ENCODE measurements at places on chromosomes 2 and 18.
A peak's percentile ranks its signal among the peaks of the same experiment; 100 is the strongest.

DNA sequence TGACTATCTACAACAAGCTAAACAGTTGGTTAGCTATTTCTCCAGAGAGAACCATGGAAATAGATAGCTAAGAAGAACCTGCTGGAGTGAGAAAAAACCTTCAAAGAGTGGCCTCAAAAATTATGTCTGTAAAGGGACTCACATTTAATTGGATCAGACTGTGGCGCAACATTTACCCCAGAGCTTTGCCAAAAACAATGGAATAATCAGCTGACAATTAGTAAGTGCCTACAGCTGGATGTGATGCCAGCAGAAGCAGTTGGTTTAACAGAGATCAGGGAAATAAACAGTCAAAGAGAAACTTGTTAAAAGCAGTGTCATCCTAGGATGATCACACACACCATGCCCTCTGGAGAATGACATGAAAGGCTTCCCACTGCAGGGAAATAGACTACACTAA, 310.7 kb downstream of the CLIP4 start:
- no peak for DNase-seq

- DNase-seq = no peak
These were observed 6.0 kb downstream of the REEP1 start for GRCh38 chr2:86331384-86331783.

DNA sequence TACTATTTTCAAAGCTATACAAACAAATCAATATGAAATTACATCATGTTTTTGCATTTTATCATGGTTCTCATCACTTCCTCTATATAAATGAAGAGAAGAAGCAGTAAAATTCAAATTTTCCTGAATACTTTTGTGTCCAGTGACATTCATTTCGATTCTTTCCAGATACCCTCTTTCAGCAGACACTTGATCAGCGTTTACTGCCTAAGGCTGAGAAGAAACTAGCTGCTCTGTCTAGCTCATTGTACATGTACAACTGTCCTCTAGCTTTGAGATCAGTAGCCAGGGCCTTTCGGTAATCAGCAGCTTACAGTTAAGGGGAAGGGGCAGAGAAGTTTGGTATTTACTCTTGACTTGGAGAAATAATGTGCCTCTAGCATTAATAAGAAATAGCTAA, 4.8 kb downstream of the VRK2 start:
- no peak for DNase-seq

DNA sequence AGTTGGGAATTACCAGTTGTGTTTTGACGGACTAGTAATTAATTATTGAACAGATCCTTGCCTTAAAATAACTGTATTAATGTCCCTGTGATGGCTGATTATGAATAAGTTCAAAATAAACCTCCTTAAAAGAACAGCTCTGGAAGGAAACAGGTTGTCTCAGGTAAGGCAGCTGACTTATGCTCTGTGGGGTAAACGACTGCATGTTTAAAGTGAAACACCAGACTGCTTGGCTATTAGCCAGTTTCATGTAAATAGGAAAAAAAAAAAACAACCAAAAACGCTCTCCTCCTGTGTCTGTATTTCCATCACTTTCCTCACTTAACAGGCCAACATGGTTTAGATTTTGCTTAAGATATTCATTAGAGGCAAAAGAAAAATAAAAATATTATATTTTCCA, 243.6 kb downstream of the TMEM182 start:
- DNase-seq = no peak

GRCh38 chr2:156526950-156527636, 90.9 kb downstream of the GPD2 start:
- no peak for DNase-seq

DNA sequence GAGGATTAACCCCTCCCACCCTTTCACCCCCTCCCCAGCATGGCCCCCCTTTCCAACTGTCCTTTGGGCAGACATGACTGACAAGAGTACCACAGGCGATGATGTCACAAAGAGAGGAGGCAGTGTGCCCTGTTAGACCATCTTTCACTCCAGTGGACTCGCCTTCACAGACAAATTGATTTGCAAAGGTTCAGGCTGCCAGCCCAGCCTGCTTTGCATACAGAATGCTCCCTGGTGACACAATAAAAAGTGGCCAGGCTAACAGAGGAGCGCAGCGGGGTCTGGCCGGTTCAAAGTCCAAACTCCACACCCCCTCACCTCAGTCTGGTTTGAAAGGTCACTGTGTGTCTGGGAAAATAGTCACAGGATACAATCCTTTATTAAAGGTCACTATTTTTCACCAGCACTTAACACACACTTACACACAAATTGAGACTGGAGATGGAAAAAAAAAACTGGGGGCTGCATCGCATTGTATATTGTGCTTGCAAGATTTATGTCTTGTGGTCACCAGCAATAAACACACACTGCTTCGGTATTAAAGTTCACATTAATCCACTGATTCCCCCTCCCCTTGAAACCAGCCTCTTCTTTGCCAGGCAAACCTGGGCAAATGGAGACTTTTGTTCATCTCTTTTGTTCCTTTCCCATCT, 236.9 kb downstream of the BCL11A start:
- DNase-seq = no peak

DNA sequence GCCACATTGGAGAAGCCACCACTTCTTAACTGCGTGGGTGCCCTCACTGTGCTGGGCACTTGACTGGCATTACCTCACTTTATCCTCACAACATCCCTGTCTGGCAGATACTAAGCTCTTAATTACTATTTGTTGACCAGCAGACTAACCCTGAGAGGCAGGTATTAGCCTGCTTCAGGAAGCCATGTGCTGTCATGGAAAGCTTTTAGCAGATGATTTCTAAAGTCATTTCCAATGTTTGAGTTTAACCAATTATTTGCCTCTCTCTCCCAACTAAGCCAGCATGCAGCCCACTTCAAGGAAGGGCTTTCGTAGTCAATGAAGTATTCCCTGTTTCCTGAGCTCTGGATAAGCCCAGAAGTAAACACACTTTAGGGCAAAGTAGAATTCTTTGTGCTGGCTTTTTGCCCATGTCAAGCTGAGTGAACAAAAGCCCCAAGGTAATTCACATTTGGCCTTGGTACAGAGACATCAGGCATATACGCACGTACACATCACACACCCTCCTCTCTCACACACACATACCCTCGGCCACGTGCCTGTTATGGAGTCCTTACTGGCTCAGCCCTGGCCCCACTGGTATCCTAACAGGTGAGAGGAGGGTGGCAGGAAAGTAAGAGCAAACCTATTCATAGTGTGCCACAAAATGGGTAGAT, 108.6 kb downstream of the C1D start:
- DNase-seq = peak; percentile 26

DNA sequence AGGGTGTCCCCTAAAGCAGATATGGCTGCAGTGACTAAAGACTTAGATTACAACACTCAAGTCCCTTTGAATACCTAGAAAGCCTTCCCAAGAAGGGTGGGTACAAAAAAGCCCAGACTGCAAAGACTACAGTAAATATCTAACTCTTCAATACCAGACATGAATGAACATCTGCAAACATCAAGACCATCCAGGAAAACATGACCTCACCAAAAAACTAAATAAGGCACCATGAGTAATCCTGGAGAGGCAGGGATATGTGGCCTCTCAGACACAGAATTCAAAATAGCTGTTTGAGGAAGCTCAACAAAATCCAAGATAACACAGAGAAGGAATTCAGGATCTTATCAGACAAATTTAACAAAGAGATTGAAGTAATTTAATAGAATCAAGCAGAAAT, 138.2 kb upstream of the OTOS start:
- DNase-seq = no peak

DNA sequence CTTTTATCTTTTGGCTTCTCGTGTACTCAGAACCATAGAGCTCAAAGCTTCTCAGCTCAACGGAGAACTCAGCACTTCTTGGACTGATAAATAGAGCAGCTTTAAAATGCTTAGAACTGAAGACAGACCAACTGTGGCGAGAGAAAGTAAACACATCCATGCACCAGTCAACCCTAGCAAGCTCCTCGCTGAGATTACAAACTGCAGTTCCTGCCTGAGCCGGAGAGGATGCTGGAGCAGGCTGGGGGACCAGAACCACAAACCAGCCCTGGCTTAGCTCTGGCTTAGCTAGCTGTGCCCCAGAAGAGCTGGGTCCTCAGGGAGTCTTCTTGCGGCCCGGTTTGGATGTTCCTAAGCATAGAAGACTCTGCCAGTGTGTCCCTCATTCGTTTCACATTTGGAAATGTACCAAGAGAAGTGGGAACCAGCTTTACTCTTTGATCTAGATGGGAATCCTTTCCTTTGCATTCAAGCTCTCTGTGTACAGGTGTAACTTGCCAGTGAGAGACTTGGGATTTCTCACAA, 5.6 kb downstream of the PAX8 start:
- DNase-seq = no peak

DNA sequence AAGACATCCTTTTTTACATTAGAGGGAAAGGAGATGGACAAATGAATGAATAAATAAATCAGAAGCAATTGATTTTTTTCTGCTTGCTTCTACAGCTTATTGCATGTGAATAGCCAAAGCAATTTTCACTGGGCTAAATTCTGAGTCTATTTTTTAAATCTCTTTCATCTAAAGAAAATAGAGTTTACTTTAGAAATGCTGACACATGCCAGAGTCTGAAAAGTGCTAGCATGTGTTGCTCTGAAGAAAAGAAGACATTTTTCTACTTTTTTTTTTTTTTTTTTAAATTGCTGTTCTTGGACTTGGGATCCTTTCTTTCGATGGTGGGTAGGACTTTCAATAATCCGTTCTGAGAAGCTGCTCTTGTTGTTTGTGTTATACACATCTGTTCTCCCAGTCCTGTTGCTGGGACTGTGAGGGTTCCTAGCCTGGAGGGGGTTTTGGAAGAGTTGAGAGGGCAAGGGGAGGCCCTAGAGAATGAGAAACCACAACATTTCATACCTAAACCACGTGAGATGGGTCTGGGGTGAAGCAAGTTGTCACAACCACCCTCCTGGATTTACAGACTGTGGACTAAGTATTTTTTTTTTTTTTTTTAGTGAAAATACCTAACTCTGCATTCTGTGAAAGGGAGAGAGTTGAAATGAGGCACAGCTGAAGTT, 193.5 kb downstream of the PRKCE start:
- no peak for DNase-seq

DNA sequence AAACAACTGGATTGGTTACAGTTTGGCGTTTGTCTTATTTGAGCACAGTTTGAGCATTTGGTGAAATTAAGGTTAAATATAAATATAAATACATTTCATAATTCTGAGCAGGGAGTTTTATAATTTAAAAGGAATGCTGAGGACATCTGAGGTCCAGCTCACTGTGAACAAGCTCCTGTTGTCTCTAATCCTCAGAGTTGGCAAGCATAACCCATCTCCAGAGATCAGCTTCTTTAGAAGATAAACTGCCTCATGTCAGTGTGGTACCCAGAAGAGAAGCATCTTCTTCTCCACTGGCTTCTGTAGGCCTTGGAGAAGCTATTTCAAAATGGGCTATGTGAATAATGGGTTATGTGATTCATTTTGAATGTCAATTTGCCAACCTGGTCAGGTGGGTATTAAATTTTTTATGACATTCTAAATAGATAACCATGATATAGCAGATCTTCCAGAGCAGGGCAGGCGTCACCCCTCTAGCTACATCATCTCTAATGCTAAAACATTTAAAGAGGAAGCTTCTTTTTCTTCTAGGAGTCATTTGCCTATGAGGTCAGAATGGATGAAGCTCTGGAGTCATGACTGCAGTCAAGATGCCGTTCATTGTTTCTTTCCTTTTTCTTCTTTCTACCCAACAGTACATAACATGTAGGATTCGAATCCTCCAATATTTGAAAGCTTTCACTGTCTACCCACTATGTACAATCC, 324.0 kb downstream of the RNF144A start:
- DNase-seq = no peak

GRCh38 chr2:27211241-27211942, 449 bp upstream of the ATRAID start:
- no peak for DNase-seq

GRCh38 chr2:241226723-241227572, 38.5 kb downstream of the ANO7 start:
- no peak for DNase-seq

DNA sequence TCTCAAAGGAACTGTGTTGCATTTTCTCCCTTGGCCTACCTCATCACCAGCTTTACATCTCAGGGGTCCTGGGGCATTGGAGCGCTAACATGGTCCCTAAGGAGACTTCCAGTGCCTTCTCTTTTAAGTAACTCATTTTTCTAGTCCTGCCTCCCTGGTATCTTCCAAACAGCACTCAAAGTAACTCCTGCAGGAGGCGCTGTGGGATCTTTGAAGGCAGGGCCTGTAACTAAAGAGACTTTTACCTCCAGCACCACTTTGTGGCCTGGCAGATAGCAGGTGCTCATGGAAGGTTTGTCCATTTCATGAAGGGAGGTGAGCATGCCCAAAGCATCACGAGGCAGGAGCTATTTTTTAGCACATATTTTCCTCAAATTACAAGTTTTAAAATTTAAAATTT, 411.0 kb upstream of the GYPC start:
- DNase-seq = peak; percentile 29

DNA sequence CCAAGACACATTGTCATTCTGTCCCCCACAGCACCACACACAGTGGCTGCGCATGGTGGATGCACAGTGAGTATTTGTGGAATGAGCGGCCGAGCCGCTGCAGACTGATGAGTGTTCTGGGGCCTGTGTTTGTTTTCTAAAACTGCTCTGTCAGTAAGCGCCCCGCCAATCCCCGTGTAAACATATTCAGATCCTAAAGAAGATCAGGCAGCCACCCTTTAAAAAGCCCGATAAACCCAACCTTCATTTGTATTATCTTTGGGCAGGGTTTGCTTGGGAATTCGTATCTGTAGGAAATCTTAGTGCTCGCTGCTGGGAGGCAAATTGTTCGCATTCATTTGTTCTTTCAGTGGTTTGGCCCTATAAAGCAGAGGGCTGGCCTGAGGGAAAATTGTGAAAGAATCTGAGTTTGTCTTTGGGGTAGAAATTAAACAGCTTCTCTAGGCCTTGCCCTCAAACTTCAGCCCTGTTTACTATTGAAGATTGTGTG, 68.6 kb downstream of the TGOLN2 start:
- DNase-seq = no peak

DNA sequence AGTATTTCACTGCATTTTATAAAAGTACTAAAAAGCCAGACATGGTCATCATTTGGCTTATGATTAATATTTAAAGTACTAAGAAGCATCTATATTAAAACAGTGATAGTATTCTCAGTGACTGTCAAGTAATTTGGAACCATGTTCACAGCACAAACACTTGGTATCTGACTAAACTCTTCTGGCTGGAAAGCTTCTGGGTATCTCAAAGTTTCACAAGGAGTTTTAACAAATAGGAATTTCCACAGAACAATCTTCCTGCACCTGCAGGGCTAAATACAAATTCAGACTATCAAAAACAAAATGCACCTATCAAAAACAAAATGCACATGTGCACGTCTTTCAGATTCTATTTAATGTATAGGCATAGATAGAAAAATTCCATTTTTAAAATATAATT, 158.8 kb downstream of the L3MBTL4 start:
- no peak for DNase-seq
